Activated CD4-positive, alpha-beta T cell treated with anti-CD3 and anti-CD28 coated beads, Interleukin-2, amount 50 U/mL, for 24 hours (primary cell): ENCODE measurements at places on chromosomes 1 and 21.

DNA sequence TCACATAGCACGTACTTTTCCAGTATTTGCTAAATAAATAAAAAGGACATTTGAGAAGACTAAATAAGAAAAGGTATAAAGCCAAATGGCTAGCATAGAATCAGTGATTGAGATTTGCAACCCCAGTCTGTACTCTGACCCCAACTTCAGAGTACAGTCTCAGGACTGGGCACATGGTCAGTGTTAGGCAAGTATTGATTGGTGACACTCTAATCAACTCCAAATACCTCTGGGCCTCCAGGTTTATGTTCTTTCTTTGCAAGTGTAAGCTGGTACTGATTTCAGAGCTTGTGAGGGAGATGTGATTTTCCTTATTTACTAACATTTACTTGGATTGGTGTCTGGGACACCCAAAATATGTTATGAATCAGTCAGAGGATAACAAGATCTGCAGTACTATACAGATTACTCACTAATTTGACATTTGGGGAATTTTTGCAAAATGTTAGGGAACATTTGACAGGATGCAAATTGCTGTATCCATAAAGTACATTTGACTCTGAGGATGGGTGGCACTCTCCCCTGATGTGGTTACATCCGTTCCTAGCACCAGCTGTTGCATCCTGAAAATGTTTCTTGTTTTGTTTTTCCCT, 34.2 kb downstream of the LMO4 start:
- no peak for DNase-seq

DNA sequence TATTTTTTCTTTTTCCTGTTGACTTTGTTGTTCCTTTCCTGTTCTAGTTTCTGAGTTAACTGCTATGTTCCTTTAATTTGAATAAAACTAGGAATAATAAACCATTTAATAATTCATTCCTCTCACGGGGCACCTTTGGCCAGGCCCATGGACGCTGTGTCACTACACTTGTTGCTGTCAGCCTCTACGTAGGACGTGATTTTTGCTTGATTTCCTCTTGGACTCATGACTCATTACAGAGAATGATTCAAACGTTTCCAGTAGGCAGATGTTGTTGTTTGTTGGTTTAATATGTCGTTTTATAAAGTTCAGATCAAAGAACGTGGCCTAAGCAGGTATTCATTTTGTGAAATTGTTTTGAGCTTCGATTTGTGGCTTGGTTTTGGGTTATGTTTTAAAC, 9.1 kb upstream of the SLC19A1 start:
- no peak for DNase-seq

- no peak for DNase-seq
Measured at GRCh38 chr1:14682941-14683621, 84.6 kb downstream of the KAZN start.

DNA sequence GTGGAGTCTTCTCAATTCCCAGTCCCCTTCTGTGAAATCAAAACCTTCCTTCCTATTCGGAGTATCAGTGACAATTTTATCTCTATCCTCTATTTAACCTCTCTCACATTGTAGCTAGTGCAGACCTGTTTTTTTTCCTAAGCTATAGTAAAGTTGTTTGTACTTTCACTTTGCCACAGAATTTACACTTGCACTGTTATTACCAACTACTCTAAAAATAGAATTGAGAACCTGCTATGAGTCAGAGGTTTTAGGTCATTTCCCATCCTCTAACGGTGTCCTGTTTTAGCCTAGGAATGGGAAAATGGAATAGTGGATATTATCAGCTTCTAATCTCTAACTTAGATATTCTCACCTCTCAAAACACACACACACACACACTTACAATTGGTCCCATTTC, 862.7 kb downstream of the NCAM2 start:
- no peak for DNase-seq

- DNase-seq = no peak
Measured at GRCh38 chr1:151287341-151287699, 5.2 kb downstream of the ZNF687 start.

DNA sequence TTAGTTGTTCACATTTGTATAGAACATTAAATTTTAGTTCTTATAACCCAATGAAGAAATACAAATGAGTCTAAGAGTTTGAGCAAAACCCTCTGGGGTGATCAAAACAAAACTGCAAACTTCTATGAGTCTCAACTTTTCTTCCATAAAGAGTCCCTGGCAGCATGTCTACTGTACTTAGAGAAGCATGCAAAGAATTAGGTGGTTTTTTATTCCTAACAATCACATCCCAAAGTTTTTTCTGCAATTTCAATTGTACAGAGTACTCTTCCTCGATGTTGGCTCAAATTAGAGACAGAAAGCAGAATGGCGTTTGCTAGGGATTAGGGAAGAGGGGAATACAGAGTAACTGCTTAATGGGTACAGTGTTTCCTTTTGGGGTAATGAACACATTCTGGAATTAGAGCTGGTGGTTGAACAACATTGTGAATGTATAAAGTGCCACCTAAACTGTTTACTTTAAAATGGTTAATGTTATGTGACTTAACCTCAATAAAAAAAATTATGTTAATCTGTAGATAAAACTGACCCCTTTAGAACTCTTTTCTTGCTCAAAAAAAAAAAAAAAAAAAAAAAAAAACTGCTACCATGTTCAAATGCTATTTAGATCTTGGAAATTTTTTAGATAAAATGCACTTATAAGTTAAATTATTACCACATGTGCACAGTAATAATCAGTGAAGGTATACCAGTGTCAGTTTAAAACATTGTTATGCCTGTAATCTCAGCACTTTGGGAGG, 4.8 kb downstream of the RC3H1 start:
- DNase-seq = no peak

DNA sequence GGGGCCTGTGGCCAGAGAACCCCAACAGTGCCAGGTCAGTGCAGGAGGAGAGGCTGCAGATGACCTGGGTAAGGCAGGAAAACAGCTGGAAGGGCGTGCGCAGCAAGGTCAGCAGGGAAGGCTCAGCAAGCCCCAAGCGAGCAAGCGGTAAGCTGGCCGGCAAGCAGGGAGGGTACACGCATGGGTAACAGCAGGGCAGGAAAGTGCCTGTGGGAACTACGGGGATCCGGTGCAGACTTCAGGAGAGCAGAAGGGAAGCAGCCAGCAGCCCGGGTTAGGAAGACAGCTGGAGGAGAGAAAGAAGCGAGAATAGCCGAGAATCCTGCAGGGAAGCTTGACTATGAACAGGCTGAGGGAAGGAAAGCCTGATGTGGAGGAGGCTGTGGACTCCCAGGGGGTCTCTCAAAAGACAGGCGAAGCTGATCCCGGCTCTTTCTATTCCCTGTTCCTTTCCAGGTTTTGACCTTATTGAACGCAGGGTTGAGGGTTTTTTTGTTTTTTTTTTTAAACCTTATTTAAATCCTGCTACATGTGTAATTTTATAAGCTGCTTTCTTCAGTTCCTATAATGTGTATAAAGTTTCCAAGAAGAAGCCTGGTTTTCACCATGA, 20.9 kb downstream of the UMODL1 start:
- no peak for DNase-seq

GRCh38 chr1:199859491-199859933, 168.0 kb upstream of the NR5A2 start:
- DNase-seq = no peak

DNA sequence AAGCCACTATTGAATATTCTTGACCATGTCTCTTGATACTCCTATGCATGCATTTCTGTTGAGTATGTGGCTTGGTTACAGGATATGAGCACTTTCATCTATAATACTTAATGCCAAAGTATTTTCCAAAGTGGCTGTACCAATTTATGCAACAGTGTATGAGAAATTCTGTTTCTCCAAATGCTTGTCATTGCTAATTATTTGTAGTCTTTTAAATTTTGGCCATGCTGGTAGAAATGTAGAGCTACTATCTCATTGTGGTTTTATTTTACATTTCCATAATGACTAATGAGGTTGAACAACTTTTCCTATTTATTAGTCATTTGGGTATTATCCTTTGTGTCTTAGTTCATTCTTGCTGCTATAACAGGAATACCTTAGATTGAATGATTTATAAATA, 71.4 kb upstream of the TSPAN2 start:
- DNase-seq = no peak

- DNase-seq = no peak
Measured at GRCh38 chr1:16978139-16978538, 2.3 kb downstream of the MFAP2 start.

DNA sequence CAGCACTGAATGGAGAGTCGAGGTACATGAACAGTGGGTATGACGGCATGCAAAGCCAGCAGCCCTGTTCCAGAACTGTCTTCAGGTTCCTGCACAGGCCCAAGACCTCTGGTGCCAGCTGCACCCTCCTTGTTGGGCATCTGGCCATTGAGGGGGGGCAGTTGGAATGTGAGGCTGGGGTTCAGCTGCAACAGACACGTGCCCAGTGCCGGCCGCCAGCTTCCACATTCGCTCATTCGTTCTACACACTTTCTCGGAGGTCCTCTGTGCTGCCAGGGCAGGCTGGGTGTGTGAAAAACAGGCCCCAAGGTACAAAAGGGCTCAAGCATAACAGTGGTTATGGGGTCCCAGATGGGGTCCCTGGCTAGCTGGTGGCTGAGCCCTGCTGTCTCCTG, 37.9 kb upstream of the SLC19A1 start:
- no peak for DNase-seq

- no peak for DNase-seq
Measured at GRCh38 chr1:183633676-183634343, 1.8 kb downstream of the ARPC5 start.

DNA sequence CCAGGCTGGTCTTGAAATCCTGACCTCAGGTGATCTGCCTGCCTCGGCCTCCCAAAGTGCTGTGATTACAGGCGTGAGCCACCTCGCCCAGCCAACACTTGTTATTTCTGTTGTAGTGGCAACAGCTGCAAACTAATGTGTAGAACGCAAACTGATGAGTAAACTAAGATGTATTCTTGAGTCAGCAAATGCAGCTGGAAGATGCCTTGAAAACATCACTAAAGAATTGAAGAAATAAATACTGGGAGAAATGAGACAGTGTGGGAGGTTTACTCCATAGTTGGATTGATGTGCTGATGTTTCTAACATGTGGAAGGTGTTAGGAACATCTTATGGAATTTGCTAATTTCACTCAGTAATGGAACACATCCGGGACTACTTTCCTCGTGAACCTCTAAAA, 61.3 kb upstream of the KCNE2 start:
- DNase-seq = no peak

- DNase-seq = no peak
Measured at GRCh38 chr1:216919060-216919970, 196.1 kb upstream of the ESRRG start.

DNA sequence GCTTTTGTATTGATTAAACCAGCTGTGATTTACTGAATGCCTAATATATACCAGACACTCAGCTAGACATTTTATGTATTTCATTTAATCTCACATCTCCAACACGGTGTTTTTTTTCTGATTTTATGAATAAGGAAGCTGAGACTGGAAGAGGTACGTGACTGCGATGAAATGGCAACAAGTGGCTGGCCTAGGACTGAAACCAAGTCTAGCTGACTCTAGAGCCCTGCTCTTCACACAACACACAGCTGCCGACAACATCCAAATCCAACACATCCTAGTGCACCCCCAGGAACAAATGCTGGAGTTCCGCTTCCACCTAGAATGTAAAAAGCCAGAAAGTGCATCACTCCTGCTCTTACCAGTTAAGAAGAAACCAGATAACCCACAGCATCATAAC, 10.7 kb upstream of the TOMM20 start:
- no peak for DNase-seq

DNA sequence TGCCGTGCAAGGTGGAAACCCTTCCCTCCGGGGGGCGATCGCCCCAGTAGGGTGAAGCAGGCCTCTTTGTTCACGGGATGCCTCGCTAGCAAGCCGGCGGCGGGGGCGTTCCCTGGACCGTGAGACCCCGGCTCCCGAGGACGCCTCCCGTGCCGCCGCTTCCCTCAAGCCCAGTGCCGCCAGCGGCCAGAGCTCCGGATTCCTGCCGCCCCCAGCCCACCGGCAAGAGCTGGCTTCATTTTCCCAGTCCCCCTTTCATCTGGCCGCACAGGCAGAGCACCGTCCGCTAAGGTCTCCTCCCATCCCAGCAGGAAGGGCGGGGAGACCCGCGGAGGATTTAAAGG, 16.3 kb downstream of the IER5 start:
- DNase-seq = no peak

DNA sequence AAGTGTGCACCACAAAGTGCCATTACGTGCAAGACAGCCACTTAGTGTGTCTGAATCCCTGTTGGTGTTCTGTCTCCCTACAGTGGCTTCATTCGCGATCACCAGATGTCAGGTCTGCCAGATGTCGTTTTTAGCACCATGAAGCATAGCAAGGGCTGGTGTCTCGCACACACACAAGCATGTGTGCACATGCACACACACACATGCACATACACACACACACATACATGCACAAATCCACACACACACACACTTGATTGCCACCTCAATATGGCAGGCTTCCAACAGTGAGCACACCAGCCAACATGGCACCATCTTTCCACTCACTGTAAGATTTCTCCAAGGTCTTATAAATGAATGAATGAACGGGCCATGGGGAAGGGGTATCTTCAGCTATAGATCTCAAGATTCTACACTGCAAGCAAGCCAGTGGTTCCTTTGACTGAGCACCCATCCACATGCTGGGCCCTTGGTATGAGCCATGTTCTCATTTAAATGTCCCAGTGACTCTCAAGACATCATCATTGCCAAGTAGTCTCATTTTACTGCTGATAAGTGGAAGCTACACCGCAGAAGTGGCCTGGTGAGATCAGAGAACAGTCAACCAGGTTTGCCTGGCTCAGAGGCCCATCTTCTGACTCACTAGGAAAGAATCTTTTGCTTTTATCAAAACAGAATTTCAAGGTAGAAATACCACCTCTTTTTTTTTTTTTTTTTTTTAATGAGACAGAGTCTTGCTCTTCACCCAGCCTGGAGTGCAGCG, 84.9 kb downstream of the SIM2 start:
- no peak for DNase-seq

- DNase-seq = no peak
Measured at GRCh38 chr1:6447818-6448748, 17.9 kb downstream of the TNFRSF25 start.

GRCh38 chr21:42956824-42957630, 17.3 kb upstream of the PKNOX1 start:
- no peak for DNase-seq

GRCh38 chr1:3153197-3153596, 84.2 kb downstream of the PRDM16 start:
- no peak for DNase-seq

DNA sequence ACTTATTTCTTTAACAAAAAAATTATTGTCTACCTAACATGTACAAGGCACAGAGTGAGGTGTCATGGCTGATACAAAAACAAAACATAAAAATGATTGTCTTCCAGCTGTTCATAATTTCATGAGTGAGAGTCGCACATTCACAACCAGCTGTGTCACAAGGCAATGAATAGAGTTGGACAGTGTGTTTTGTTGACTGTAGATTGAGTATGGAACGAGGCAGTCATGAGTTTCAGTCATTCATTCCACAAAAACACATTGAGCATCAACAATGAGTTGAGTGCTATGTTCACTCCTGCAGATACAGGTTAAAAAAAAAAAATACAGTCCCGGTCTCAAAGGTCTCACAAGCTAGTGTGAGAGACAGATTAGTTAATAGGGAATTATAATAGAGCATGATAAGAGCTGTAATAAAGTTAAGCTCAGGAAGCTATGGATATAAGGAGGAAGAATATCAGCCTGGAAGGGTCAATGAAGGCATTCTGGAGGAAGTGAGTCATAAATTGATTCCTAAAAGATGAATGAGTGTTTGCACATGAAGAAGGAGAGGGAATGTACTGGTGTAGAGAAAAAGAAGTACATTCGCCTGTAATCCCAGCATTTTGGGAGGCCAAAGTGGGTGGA, 47.8 kb upstream of the ARHGAP29 start:
- no peak for DNase-seq
